ENCODE measurements at places on chromosomes 2 and 18.

DNA sequence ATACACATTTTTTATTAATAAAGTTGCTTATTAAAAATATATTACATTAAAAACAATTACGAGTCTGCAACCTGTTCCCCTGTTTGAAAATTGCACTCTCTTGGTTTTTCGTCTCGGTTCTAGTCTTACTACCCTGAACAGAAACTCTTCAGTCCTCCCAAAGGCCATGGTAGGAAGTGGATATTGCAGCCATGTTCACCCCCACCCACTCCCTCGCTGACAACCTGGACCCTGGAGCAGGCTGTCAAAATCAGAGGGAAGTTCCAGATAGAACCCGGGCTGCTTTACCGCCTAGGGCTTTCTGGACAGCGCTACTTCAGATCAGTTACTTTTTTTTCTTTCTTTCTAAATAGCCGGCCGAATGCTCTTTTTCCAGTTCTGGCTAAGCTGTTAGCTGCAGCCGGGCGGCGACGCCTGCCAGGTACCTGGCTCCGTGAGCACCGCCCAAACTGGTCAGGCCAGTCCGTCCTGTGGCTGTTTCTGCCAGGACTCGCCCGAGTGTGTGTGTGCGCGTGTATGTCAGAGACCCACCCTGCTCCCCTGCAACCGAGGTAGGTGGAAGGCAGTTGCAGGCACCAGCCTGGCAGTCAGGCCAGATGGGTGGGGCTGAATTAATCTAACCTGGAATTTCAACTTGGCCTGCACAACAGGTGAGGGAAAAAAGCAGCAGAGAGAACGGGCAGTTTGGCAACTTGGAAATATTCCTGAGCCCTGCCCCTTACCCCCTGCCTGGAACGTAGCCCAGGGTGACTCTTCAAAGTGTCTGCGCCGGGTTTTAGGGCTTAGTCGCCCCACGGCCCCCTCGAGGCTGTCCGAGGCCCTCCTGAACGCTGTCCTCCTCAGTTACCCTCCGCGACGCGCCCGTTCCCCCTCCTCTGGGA, 1.1 kb upstream of the TET3 start:
- DNase-seq = no peak

DNA sequence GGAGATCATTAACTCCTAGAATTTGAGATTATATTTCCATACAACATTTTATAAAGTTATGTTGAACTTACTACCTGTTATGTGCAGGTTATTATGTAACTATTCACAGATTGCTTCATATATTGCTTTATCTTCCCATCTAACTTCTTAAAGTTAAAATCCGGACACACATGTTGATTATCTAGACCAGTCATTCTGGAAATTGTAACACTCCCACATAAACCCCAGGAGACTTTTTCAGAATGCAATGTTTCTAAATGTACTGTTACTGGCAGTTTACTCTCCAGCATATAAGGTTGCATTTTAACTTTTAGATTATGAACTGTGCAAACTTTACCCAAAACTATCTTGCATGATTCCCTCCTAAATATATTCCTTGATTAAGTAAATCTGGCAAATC, 70.5 kb upstream of the FAM117B start:
- no peak for DNase-seq

DNA sequence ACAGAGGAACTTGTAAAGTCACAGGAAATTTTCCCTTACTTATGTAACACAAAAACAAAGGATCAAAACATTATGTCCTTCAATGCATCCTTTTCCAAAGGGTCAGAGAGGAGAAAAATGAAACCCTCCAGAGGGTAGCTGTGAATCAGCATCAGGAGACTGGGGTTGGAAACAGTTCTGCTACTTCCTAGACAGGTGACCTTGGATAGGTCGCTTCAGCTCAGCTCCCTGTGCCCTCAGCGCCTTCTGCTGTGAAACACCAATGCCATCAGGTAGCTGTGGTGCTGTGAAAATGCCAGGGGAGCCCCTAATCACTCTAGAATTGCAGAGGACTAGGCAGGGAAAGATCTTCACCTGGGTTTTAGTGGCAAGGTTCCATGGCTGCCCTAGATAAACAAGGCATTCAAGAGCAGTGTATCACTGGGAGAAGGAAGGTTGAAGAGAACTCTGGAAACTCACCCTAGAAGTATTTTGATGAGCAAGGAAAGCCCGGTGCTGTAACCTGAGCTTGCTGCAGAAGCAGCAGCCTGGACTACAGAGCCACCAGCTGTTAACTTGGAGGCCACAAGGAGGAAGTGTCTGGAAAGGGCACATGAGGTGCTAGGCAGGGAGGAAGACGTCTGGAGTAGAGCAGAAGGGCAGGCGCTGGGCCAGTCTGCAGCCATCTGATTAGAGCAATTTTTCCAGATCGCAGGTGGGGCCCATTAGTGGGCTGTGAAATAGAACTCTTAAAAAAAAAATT, 100.7 kb upstream of the MCFD2 start:
- DNase-seq = no peak

DNA sequence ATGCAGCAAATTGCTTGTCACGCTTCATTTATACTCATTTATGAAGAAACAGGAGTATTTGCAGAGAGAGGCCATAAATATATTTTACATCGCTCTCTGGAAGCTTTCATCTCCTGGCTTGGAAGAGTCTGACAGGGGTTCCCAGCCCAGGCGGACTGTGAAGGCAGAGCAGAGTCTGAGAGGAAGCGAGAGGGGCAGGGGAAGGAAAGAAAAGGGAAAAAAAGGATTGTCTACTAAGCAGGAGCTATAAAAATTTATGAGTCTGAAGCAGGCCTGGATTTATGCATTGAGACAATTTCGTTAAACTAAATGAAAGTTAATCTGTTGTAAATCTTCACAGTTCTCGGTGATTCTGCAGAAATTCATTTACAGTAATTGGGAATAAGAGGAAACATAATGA, 143.9 kb upstream of the GYPC start:
- no peak for DNase-seq

DNA sequence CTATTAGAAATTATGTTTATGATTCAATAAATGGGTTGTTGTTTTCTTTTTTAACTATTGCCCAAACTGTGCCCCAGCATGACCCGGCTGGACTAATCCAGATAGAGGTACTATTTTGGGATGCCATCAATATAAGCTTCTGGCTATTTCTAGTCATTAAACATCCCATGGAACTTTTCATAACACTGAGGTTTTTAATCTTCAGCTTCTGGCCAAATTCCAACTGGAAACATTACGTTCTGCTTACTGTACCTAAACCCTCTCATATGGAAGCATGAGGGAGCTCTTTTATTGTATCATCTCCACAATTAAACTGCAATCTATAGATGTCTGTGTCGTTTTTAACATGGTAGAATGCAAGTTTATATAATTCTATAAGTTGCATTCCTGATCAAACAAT, 674.7 kb downstream of the ARHGAP15 start:
- no peak for DNase-seq

GRCh38 chr18:79851489-79851888, 53.8 kb downstream of the KCNG2 start:
- no peak for DNase-seq

- DNase-seq = no peak
Measured at GRCh38 chr2:138107288-138107687, 143.0 kb downstream of the HNMT start.

- DNase-seq = no peak
Measured at GRCh38 chr18:13513021-13513420, 213.3 kb downstream of the FAM210A start.

- DNase-seq = no peak
Measured at GRCh38 chr18:73563901-73564472, 583.6 kb downstream of the FBXO15 start.

DNA sequence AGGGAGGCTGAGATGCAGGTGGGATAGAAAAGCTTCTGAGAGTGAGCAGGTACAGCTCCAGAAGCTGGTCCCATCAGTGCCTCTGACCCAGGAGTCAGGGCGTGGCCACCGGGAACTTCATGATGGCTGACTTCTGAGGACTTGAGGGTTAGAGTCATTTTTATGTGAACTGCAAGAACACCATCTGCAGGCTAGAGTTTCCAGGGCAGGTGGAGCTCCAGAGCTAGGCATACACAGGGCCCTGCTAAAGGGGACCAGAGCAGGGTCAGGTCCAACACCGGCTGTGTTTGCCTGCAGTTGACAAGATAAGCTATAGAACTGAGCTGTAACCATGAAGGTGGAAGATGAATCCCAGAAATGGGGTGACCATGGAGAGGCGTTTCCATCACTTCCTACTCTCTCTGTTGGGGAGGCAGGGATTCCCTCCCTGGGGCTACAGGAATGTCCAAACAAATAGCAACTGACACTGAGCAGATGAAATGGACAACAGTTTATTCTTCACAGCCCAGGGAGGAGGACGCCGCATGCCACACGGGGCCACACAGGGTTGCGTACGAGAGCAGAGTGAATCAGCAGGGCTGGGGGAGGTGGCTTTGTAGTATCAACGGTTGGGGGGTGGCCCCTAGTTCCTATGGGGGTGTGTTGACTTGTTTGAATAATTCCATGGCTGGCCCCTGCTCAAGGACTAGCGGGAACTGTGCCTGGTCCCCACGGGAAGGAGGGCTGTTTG, 77.6 kb upstream of the ZNF516 start:
- DNase-seq = no peak

DNA sequence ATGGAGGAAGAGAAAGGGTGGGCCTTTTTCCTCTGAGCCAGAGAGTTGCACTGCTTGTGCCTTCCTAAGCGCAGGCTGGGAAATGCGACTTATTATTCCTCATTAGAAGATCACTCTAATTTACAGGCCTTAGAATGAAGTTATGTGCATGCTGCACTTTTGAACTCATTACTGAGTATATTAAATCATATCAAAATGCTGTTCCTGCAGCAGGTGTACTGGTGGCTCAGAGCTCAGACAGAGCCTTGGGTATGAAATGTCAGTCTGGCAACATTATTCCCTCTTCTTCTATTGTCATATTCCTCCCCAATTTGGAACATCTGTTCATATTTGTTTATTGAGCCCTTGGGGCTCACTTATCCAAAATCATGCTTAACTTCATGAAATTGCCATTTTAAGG, 85.5 kb downstream of the ADCYAP1 start:
- DNase-seq = no peak

DNA sequence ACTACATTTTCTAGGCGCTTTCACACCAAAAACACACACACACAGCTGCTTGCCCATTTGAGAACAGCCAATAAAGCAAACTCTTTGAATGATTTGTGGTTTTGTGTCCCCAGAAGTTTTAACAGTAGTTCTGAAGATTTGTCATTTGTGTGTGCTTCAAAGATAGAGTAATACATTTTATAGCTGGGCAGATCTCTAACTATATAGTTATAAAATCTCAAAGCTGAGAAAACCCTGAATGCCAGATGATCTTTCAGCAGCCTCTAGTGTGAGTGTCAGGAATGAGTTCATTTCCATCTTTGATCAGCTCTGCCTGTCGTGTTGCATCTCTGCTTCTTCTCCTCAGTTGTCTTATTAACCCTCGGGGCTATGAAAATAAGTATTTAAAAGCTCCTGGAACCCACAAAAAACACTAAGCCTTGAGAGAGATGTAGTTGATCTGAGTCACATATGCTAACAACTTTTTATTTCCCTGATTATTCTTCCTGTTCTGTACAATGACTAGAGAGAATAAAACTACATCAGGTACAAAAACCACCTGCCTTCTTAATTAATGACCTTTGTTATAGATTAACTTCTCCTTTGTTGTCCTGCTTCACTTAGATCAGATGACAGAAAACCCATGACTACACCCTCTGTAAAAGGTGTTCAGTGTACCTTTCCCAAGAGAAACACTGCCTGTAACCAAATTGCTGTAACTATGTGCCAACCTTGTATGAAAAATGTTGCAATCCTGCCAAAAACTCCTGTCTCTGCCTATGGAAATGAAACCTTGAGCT, 30.0 kb upstream of the SLC3A1 start:
- DNase-seq = no peak

GRCh38 chr18:61541673-61542072, 208.4 kb downstream of the CDH20 start:
- DNase-seq = no peak

DNA sequence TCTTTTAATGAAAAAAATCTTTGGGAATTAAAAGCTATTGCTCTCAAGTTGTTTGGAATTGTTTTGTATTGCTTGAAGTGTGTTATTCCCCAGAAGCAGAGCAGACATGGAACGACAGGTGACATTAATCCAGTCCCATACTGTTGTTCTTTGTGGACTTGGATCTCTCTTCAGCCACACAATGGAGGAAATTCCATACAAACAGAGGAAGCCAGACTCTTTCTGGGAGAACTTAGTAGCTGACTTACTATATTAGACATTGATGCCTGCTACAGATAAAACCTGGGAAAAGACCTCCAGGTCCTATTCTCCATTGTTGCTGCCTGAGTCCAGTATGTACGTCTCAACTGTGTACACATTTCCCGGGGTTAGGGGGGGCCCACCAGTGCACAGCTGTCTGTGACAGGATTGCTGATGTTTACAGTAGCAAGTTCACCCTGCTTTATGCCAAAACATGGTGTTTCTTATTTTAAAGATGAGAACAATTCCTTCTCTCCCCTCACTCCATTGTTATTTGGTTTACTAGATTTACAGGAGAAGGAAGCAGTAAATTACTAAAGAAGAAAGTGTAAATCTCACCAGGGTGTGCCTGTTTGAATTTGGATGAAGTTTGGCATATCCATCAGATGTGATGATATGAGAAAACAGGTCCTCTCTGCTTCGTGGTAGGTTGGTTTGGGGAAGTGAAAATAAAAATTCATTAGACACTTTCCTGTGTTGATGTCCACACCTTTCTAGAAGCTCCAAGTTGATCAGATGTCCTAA, 142.4 kb upstream of the RBBP8 start:
- no peak for DNase-seq

DNA sequence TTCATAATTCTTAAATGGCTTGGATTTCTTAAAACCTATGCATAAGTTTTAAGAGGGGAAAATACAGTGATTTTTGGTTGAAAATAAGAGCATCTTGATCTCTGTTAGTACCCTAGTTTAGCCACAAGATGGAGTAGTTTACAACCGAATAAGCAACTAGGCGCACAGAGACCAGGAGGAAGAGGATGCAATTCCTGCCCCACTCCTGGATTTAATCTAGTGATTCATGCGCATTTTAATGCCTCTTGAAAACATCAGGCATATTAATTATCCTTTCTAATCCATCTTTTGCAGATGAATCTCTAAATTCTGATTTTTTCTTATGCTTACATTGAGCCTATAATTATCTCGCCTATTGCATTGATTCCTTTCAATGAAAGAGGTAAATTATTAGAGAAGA, 76.7 kb downstream of the MRPS9 start:
- peak; percentile 20 for DNase-seq

- no peak for DNase-seq
Measured at GRCh38 chr2:194567661-194568017, 1089.4 kb upstream of the SLC39A10 start.

GRCh38 chr18:49399003-49399402, 61.4 kb downstream of the DYM start:
- no peak for DNase-seq

GRCh38 chr2:136424112-136424511, 306.2 kb upstream of the CXCR4 start:
- DNase-seq = peak; percentile 17

DNA sequence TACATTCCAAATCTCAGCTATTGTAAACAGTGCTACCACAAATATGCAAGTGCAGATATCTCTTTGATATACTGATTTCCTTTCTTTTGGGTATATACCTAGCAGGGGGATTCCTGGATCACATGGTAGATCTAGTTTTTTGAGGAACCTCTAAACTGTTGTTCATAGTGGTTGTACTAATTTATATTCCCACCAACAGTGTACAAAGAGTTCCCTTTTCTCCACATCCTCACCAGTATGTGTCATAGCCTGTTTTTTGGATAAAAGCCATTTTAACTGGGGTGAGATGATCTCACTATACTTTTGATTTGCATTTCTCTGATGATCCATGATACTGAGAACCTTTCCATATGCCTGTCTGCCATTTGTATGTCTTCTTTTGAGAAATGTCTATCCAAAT, 6.3 kb upstream of the CCNT2 start:
- no peak for DNase-seq
